ENCODE measurements at places on chromosomes 16 and 17. TPM values are rescaled to one million over a fixed set of nuclear protein-coding genes. Genes with fewer than 3 reads are reported as not detected.

Gene CNTD1
- 0.74 TPM for total RNA-seq

Gene UBE2Z
- total RNA-seq: 46.7 TPM

Gene RNU2-1
- total RNA-seq: 2,334 TPM

Gene ARL16
- total RNA-seq: 7.8 TPM

Gene KRTAP9-4
- not detected for total RNA-seq

Gene ITGB4
- 5.7 TPM for total RNA-seq

Gene E2F4
- total RNA-seq: 46.6 TPM

Gene POLDIP2
- total RNA-seq: 196 TPM

Gene PLEKHM1
- total RNA-seq: 27.8 TPM

Gene TNFRSF17
- total RNA-seq: not detected

Gene TBC1D3L
- total RNA-seq: 9.5 TPM

Gene CLEC18A
- total RNA-seq: 0.21 TPM

Gene CCL8
- not detected for total RNA-seq

All from psoas muscle (tissue), 8 donors.